Activated T-cell treated with anti-CD3 and anti-CD28 coated beads, Interleukin-2, amount 50 U/mL, for 1 hour (primary cell): ENCODE measurements at places on chromosomes 7 and 10.

GRCh38 chr10:109966961-109967738 is 40.6 kb upstream of the ADD3 start:
- no peak for DNase-seq

DNA sequence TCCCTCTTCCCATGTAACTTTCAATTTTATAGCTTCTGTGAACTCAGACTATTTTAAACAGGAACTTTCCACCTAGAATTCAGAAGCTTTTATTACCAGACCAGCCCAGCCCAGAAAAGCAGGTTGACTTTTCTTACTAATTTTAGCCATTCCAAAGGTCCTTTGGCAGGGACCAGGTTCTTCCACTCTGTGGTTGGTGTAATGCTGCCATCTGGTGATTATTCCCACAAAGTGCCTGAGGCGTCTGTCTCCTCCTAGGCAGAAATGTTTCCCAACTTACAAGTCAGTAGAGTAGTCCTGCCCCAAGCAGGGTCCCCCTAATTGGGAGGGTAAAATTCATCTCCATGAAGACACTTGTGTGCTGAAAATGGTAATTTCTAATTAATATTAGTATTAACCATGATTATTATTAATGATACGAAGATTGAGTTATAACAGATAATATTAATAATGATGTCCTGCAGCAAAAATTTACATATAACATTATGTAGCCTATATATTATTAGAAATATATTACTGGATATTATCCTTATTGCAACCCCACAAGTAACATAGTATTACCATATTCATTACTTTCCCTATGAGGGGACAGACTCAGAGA is 53.0 kb upstream of the PPP1R17 start:
- DNase-seq = no peak

DNA sequence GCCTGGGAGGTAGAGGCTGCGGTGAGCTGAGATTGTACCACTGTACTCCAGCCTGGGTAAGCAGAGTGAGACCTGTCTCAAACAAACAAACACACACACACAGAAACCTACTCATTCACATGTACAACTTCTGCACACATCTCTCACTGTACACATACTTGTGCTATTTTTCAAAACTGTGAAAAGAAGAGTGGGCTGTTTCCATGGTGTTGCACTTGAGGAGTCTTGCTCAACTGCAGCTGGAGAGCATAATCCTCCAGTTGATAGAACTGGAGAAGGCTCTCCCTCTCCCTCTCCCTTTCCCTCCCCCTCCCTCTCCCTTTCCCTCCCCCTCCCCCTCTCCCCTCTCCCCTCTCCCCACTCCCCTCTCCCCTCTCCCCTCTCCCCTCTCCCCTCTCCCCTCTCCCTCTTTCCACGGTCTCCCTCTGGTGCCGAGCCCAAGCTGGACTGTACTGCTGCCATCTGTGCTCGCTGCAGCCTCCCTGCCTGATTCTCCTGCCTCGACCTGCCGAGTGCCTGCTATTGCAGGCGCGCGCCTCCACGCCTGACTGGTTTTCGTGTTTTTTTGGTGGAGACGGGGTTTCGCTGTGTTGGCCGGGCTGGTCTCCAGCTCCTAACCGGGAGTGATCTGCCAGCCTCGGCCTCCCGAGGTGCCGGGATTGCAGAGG is 43.7 kb upstream of the DLD start:
- no peak for DNase-seq

DNA sequence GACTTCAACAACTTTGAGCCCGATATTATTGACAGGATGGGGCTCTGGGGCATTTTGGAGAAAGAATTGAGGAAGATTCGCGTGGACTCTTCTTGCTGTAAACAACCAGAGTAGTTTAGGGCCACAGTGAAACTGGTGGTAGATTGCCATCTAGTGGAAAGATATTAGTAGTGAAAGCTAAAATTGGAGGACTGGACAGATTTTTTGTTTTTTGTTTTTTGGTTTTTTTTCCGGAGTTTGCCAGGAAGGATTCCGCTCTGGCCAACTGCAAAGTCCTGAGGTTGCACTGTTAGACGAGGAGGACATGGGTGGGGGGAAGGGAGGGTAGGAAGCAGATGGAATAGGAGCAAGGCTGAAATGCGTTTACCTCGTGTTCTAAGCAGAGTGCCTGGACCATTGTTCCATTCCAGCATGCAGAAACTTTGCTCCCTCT is 11.7 kb downstream of the NOBOX start:
- DNase-seq = no peak

- DNase-seq = no peak
Measured at GRCh38 chr10:7102557-7103349, 308.1 kb downstream of the SFMBT2 start.

DNA sequence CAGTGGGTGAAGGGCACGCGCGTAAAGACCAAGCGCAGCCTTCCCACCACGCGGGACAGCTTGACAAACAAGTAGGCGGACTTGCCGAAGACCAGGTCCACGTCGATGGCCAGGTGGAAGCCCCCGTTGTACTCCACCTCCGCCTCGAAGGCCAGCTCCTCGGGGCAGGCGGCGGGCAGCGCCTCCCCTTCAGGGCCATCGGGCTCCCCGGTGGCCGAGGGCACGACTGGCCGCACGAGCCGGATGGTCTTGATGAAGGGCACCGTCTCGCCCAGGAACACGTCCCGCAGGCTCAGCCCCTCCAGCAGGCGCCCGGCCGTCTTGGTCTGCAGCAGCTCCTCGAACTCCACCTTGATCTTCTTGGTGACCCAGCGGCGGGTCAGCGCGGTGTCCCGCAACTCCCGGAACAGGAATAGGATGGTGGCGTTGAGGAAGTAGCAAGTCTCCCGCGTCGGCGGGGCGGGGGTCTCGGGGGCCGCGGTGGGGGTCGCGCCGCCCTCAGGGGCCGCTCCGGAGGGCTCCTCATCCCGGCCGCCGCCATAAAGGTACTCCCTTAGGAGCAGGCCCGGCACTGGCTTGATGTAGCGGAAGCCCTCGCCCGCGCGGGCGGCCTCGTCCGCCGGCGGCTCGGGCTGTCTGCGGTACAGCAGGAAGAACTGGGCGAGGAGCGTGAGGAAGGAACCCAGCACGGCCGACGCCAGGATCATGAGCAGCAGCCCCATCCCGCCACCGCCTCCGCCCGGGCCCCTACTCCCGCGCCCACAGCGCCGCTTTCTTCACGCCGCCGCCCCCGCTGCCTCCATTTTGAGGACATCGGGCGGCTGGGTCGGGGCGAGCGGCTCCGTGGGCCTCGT is 507 bp downstream of the PDZD8 start:
- no peak for DNase-seq

- DNase-seq = no peak
Measured at GRCh38 chr10:128009372-128010126, 102.6 kb downstream of the PTPRE start.

- no peak for DNase-seq
Measured at GRCh38 chr7:44225566-44226395, 25.0 kb downstream of the YKT6 start.

DNA sequence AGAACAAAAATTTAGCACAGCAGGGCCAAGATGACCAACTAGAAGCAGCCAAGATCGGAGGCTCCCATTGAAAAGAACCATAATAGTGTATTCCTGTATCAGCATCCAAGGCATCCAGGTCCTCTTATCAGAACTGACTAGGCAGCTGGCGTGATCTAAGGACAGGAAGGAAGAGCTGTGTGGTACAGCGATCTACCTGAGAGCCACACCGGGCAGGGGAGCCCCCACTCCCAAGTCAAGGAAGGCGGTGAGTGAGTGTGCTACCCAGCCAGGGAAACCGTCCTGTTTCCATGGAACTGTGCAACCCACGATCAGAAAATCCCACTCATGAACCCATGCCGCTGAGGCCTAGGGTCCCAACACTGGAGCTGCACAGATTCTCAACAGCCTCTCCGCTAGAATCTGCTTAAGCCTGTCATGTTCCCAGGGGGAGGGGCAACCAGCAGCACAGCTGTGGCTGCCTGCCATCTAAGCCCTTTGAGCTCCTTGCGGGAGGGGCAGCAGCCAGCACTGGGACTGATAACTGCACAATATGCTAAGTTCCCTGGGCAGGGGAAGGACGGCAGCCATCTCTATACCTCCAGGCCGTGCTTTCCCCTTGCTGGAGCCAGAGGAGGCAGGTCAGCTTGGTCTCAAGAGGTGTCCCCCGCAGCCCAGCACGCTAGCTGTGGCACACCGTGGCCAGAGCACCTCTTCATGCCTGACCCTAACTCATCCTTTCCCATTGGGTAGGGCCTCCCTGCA is 213.0 kb upstream of the SMIM30 start:
- DNase-seq = no peak

- DNase-seq = no peak
Measured at GRCh38 chr10:22659866-22660265, 54.5 kb downstream of the PIP4K2A start.
